HFFc6 (cell line): ENCODE measurements at places on chromosomes 3 and 15. TPM values are rescaled to one million over a fixed set of nuclear protein-coding genes. Genes with fewer than 3 reads are reported as not detected.

- no peak overlapping the region for H3K27ac ChIP-seq
- peaks cover 43% of the 10 kb centered on the region for H3K4me1 ChIP-seq
- peaks cover 39% of the 10 kb centered on the region for H3K36me3 ChIP-seq
- no peaks in the 10 kb centered on the region for H3K27me3 ChIP-seq
- no peak for DNase-seq
Observed at GRCh38 chr3:45670991-45671390, 18.2 kb upstream of the SACM1L start.

DNA sequence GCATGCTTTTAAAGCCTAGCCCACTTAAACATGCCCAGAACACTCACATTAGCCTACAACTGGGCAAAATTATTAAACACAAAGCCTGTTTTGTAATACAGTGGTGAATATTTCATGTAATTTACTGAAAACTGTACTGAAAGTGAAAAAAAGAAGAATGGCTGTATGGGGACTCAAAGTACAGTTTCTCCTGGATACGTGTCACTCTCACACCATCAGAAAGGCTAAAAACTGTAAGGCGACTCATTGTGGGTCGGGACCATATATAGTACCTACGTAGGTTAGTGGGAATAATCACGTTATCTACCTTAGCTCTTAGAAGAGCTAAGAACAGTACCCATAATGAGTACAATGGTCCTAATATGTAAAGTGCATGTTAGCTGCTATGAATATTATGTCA, 80.2 kb upstream of the SPATA12 start:
- H3K36me3 ChIP-seq = no peaks in the 10 kb centered on the region
- H3K4me1 ChIP-seq = peaks cover 37% of the 10 kb centered on the region
- H3K4me3 ChIP-seq = no peak overlapping the region
- no peaks in the 10 kb centered on the region for H3K27me3 ChIP-seq
- no peak for DNase-seq

GRCh38 chr15:48781017-48781416, 29.9 kb downstream of the CEP152 start:
- no peak overlapping the region for H3K4me3 ChIP-seq
- H3K27me3 ChIP-seq = no peaks in the 10 kb centered on the region
- H3K27ac ChIP-seq = no peak overlapping the region
- DNase-seq = no peak
- peaks cover 31% of the 10 kb centered on the region for H3K4me1 ChIP-seq

DNA sequence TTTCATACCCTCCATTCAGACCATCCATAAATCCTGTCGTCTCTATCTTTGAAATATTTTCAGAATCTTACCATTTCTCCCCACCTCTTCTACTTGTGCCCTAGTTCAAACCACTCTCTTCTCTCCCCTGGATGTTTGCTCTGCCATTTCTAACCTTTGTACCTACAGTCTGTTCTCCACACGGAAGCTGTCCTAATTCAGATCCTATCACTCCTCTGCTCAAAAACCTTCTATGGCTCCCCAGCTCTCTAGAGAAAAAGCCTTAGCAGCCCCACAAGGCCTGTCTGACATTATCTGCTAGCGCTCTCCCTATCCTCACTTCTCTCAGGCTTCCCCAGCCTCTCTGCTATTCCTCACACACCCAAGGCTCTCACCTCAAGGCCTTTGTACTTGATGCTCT, 4.5 kb upstream of the SEMA5B start:
- no peaks in the 10 kb centered on the region for H3K36me3 ChIP-seq
- no peak overlapping the region for H3K4me3 ChIP-seq
- no peak for DNase-seq
- peaks cover 9% of the 10 kb centered on the region for H3K4me1 ChIP-seq

DNA sequence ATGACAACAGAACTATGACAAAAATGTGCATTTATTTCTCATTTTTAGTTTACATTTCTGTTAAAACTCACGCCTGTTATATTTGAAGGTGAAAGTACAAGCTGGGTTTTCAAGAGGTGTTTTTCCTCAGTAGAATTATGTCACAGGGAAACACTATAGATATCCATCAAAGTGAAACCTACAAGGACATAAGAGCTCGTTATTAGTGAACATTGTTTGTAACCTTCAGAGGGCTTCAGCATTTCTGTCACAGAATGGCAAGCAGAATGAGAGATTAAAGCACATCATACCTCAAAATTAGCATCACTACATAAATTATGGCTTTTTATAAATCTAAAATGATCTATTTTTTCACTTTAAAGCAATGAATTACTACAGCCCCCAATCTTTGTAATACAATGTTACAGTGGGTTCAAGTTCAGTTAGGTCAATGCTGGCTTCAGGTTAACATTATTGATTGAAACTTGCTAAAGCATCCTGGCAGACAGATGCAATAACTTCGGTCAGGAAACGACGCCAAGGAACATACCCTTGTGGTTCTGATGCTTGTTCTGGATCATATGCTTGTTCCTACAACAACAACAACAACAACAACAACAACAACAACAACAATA, 405.6 kb downstream of the CADM2 start:
- H3K27me3 ChIP-seq = peaks cover 2% of the 10 kb centered on the region; the same call in 1 of the 2 replicates
- no peaks in the 10 kb centered on the region for H3K36me3 ChIP-seq
- no peak for DNase-seq
- H3K4me3 ChIP-seq = no peak overlapping the region
- no peaks in the 10 kb centered on the region for H3K4me1 ChIP-seq

DNA sequence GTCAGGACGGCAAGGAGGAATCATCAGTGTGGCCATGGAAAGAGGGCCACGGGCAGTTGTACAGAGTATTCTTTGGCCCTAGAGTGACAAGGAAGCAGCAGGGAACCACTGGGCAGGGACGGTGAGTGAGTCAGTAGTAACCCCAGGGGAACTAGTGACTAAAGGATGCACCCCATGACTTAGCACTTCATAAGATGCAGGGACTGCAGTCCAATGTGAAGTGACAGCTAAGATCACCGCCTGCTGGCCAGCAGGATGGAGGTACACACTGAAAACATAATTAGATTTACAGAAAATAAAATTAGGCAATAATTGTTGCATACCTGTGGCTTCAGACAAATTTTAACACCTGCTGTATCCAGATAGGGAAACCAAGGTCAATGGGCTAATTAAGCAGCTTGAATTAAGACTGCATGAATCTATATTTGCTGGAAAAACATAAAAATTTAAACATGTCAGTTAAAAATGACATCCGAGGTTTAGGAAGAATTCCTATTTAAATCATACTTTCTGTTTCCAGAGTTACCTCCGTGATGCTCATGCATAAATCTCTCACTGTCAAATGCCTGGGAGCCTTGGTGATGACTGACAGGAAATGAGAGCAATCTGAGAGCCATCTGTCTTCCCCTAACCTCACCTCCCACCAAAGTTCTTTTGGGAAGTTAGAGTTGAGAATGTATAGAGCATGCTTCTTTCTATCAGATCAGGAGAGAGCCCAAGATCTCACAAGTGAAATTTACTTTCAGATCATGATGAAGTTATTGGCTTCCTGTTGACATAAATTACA, 56.5 kb downstream of the DCLK3 start:
- H3K4me1 ChIP-seq = peaks cover 21% of the 10 kb centered on the region
- H3K27me3 ChIP-seq = peaks cover 5% of the 10 kb centered on the region
- peak; percentile 88 for DNase-seq
- H3K36me3 ChIP-seq = no peaks in the 10 kb centered on the region
- H3K4me3 ChIP-seq = no peak overlapping the region

- H3K4me1 ChIP-seq = no peaks in the 10 kb centered on the region
- H3K4me3 ChIP-seq = no peak overlapping the region
- H3K27ac ChIP-seq = no peak overlapping the region
- DNase-seq = peak; percentile 21
- no peaks in the 10 kb centered on the region for H3K36me3 ChIP-seq
Observed at GRCh38 chr3:124467980-124468902, 262.0 kb upstream of the UMPS start.

GRCh38 chr3:124800511-124801258, 70.4 kb downstream of the UMPS start:
- H3K4me3 ChIP-seq = no peak overlapping the region
- H3K27ac ChIP-seq = no peak overlapping the region
- DNase-seq = no peak
- H3K36me3 ChIP-seq = 0 out of 2 replicates have a peak, but pooled peaks cover 4% of the 10 kb centered on the region
- H3K4me1 ChIP-seq = no peaks in the 10 kb centered on the region

- H3K27ac ChIP-seq = no peak overlapping the region
- no peak for DNase-seq
- H3K4me1 ChIP-seq = peaks cover 13% of the 10 kb centered on the region
- H3K4me3 ChIP-seq = no peak overlapping the region
- H3K36me3 ChIP-seq = no peaks in the 10 kb centered on the region
- H3K27me3 ChIP-seq = no peaks in the 10 kb centered on the region
Observed at GRCh38 chr3:168991803-168992202, 671.7 kb downstream of the MECOM start.

DNA sequence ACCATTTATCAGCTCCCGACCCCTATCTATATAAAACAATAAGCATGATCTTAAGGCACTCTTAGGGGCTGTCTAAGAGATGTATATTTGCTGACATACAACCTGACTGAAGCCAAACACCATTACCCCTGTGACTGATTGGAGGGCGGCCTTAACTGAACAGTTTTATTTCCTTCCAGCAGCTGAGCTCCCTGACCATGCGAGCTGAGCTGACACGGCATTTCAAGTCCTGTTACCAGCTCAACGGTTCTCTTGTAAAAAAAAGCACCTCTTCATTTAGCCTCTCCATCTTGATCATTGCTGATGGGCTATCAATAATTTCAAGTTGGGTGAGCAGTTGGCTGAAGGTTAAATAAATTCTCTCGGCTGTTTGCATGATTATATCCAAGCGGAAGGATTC, 33.4 kb upstream of the BNIP2 start:
- H3K36me3 ChIP-seq = no peaks in the 10 kb centered on the region
- no peak for DNase-seq
- H3K27me3 ChIP-seq = peaks cover 23% of the 10 kb centered on the region
- H3K27ac ChIP-seq = no peak overlapping the region
- H3K4me3 ChIP-seq = no peak overlapping the region

DNA sequence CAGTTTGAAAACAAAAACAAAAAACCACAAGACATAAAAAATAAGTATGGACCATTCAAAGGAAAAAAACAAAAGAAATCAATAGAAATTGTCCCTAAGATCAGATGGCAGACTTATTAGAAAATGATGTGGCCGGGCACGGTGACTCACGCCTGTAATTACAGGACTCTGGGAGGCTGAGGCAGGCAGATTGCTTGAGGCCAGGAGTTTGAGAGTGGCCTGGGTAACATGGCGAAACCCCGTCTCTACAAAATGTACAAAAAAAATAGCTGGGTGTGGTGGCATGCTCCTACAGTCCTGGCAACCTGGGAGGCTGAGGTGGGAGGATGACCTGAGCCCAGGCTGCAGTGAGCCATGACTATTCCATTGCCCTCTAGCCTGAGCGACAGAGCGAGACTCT, 16.6 kb downstream of the SPCS1 start:
- H3K4me1 ChIP-seq = 0 out of 2 replicates have a peak, but pooled peaks cover 8% of the 10 kb centered on the region
- H3K27me3 ChIP-seq = no peaks in the 10 kb centered on the region
- H3K4me3 ChIP-seq = no peak overlapping the region
- no peak for DNase-seq

PGBD4 gene
- total RNA-seq = 1.8 to 2.6 TPM (median 2.1 TPM) in 3 replicates

COLQ gene
- 0.22 to 0.57 TPM (median 0.33 TPM) in 3 replicates for total RNA-seq

CACNA1D gene
- total RNA-seq = 0.12 TPM in 1 of 3 replicates, not detected in the others

STRC gene
- total RNA-seq = not detected in 3 replicates
